ENCODE measurements at places on chromosomes 7 and 10.

GRCh38 chr10:62044566-62044965 lies 143.1 kb downstream of the ARID5B start:
- DNase-seq: no peak

DNA sequence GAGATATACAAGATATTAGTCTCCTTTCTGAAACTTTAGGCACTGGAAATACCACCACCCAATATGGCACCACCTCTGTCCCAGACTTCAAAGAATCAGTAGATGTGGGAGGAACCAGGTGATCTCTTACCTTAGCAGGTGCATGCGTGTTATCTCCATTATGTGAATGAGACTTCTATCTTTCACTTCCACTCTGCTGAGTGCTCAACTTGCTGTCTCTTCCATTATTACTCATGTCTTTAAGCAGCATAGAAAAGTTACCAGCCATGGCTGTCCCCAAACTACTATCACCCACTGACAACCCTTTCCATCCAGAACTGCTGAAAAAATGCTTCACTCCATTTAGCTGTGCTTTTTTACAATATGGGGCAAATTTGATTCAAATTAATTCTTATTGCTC lies 101.5 kb upstream of the PRSS1 start:
- no peak for DNase-seq

DNA sequence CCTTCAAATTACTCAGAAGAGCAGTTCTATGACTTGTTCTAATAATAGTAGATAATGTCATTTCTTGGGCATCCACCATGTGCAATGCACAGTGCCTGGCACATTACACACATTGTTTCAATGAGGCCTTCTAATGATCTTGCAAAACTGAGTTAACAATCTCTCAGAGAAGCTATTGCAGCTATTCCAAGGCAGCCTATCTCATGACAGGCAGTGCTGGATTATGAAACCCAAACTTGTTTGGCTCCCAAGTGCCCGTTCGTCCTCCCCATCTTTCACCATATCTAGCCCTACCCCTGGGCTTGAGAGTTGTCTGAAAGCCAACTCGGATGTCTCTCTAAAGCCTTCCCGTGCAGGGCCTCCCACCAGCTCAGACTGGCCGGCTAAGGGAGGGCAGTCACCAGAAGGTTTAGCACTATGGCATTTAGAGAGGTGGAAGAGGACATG lies 405.1 kb downstream of the PLXNA4 start:
- no peak for DNase-seq

- DNase-seq: no peak
Observed at GRCh38 chr10:77175631-77176222, 461.9 kb downstream of the KCNMA1 start.

DNA sequence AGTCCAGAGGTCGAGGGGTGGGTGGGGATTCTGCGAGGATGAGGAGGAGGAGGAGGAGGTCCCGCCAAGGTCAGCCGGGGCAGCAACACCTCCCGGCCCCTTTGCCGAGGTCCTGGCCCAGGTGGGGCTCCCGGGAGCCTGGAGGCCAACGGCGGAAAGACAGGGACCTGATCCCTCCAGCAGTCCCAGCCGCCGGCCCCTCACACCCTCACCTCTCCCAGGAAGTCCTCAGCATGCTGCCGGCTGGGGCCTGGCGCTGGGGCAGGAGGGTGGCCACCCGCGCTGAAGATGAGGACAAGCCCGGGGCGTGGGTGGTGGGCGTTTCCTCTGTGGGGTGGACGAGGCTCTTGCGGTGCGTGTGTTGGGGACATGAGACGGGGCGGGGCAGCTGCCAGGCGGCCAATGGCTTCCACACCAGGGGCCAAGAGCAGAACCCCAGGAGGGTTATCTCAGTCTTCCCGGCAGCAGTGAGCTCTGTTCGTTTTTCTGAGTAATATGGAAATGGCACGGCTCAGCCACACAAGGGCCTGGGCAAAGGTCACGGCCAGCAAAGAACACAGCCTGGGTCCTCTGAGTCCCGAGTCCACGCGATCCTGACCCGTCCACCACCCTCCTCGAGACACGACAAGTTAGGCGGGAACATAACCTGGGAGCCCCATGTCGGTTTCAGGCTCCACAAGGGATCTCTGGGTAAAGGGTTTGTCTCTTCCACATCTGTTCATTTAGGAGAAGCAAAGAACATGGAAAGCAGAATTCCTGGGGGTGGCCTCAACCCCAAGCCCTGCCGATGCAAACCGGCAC lies 82.9 kb upstream of the PDGFA start:
- peak; percentile 57 for DNase-seq

DNA sequence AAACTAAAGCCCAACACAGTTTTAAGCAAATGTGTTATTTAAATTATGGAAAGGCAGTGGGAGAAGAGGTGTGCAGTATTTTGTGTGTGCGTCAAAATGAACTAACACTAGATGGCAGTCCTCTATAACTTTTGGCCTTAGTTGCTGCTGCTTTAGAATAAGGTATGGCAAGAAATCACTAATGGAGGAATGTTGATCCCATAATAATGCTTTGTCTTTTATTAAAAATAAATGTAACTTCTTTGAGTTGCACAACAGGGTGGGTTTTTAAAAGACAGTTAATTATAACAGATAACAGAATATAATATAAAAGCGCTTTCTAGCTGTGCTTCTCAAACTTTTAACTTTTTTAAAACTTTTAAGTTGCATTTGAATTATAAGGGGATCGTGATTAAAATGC lies 56.4 kb downstream of the BBS9 start:
- no peak for DNase-seq

- no peak for DNase-seq
Observed at GRCh38 chr10:10811562-10811961, 206.1 kb upstream of the CELF2 start.

GRCh38 chr7:88217675-88218428 lies 2.0 kb downstream of the SRI start:
- DNase-seq: no peak

GRCh38 chr7:21642422-21642821 lies 99.6 kb downstream of the DNAH11 start:
- DNase-seq: no peak

DNA sequence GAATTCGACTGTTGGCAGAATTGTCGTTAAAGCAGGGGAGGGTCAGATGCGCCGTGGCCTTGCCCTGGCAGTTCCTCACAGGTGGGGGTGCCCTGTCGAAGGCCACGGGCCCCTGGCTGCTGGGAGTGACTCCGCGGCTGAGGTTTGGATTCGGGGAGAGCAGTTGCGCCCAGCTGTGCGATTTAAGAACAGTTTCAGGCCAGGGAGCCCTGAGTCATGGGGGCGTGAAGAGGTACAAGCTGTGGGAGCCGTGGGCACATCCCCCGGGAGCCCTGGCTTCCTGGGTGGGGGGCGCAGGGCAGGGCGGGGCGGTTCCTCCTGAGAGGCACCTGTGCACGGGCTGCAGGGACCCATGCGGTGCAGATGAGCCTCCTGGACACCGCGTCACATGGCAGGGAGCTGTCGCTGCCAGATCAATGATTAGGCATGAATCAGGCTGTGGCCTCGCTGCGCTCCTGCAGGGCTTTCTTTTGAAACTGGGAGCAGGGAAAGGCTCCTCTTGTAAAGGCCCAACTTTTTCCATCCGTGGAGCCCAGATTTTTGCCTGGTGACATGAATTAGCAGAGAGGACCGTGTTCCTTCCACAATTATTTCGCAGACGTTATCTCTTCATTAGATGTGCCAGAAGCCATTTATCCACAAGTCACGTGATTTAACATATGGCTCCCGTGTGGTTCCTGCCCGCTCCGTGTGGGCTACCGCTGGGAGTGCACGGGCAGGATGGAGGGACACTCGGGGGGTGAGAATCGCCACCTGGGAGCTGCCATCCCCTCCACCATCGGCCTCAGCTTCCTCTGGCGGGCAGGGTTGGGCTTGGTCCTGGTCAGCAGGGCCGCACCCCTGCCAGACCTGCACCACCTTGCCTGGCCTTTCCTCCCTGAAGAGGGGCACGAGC lies 918 bp downstream of the PWWP2B start:
- DNase-seq: peak; percentile 45

DNA sequence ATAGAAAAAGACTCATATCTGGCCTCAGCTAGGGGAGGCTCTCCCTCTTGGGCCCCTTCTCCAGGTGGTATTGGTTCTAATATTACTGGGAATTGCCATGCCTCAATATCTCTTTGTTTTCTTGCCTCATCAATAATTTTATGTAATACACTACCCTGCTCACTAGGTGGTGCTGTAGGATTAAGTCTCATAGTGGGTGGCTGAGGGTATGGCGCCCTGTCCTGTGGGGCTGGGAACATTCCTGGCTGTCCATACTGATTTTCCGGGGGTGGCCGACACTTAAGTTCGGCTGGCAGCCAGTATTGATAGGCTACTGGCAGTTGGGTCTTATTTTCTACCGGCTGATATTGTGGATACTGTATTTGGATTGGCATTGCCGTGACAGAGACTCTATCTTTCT lies 9.0 kb upstream of the TAS2R3 start:
- no peak for DNase-seq

- no peak for DNase-seq
Observed at GRCh38 chr7:2687881-2688318, at the start of gene AMZ1. Gene AMZ1, plus strand, starts transcription at chr7:2688202. Its CDS starts 12,250 bp downstream, at chr7:2700452.

- no peak for DNase-seq
Observed at GRCh38 chr10:64113792-64114191, 592.6 kb downstream of the REEP3 start.

- DNase-seq: no peak
Observed at GRCh38 chr7:31875424-31875823, 188.4 kb downstream of the PPP1R17 start.

- peak; percentile 8 for DNase-seq
Observed at GRCh38 chr10:123139521-123140163, 3.9 kb downstream of the HMX3 start.

- DNase-seq: no peak
Observed at GRCh38 chr10:17128261-17128660, 1.4 kb downstream of the CUBN start.

DNA sequence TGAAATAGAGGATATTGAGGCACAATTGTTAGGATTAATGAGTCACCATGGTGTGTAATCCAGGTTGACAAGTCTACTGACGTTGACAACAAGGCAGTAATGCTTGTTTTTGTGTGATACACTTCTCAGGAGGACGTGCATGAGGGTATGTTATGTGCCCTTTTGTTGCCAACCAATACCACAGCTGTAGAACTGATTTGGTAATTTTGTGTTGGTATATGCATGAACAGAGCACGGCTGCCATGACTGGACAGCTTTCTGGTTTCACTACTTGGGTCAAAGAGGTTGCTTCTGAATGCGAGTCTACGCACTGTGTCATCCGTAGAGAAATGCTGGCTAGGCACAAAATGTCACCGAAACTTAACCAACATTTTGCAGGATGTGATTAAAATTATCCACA lies 32.9 kb downstream of the PHTF2 start:
- DNase-seq: no peak

DNA sequence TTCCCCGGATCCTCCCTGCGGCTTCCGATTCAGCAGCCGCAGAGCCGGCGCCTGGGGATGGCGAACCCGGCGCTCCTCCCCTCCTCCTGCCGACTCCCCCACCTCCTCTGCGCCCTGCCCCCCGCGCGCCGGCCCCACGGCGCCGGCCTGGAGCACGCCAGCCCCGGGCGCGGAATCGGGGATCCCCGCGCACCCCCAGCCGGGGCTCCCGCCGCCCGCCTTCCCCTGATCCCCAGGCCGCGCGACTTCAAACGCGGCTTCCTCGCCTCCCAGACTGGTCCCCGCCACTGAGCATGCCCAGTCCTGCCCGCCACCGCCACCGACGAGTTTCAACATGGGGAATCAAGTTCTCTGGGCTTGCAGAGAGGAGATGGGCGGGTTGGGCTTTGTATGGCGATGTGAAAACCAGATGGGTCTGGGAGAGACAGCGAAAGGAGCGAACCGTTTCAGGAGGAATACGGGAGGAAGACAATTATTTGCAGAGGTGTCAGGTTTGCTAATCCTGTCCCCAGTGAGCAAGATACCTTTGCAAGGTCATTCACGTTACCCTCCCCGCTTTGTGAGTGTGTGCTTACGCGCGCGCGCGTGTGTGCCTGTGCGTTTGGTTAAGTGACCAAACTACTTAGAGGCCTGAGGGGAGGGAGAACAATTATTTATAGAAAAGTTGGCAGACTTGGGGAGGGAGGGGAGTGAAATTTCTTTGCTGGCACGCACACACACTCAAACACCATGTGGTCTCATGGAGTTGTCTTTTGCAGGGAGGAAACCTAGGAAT lies at the start of gene PANK1:
Gene PANK1, minus strand, starts transcription at position 276 of the 775 bp plus-strand sequence. CDS start 351 bp downstream, outside the sequence.
- DNase-seq: peak; percentile 78

DNA sequence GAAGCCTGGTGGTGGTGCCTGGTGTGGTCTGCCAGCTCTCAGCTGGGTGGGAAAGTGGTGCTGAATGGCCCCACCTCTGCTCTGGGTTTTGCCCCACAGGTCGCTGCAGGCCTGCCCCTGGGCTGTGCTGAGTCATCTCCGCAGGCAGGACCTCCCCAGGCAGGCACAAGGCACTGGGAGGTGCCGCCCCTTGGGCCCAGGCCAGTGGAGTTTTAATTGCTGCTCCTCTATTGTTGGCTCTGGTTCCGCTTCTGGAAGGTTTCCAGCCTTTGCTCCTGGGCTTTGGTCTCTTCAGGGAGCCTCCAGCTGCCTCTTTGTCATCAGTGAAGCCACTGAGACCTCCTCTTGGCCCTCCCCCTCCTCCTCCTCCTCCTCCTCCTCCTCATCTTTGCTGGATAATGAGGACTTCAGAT lies 180.3 kb upstream of the GRB10 start:
- DNase-seq: peak; percentile 2

- no peak for DNase-seq
Observed at GRCh38 chr7:128136215-128136597, 104.9 kb upstream of the LEP start.

GRCh38 chr7:18655506-18655905 lies 160.0 kb downstream of the HDAC9 start:
- no peak for DNase-seq

GRCh38 chr7:138370956-138371355 lies 89.1 kb upstream of the TRIM24 start:
- no peak for DNase-seq

GRCh38 chr7:37212556-37212955 lies 236.1 kb downstream of the ELMO1 start:
- no peak for DNase-seq

DNA sequence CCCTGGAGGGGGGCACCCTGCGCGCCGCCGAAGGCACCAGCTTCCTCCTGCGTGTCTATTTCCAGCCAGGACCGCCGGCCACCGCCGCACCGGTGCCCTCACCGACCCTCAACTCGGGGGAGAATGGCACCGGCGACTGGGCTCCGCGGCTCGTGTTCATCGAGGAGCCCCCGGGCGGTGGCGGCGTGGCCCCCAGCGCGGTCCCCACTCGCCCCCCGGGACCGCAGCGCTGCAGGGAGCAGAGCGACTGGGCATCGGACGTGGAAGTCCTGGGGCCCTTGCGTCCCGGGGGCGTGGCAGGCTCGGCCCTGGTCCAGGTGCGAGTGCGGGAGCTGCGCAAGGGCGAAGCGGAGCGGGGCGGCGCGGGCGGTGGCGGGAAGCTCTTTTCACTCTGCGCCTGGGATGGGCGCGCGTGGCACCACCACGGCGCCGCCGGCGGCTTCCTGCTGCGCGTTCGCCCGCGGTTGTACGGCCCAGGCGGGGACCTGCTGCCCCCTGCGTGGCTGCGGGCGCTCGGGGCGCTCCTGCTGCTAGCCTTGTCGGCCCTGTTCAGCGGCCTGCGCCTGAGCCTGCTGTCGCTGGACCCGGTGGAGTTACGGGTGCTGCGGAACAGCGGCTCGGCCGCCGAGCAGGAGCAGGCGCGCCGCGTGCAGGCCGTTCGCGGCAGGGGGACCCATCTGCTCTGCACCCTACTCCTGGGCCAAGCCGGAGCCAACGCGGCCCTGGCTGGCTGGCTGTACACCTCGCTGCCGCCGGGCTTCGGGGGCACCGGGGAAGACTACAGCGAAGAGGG lies 594 bp downstream of the CNNM1 start:
- DNase-seq: peak; percentile 21
